ENCODE measurements at places on chromosomes 12 and 14.

DNA sequence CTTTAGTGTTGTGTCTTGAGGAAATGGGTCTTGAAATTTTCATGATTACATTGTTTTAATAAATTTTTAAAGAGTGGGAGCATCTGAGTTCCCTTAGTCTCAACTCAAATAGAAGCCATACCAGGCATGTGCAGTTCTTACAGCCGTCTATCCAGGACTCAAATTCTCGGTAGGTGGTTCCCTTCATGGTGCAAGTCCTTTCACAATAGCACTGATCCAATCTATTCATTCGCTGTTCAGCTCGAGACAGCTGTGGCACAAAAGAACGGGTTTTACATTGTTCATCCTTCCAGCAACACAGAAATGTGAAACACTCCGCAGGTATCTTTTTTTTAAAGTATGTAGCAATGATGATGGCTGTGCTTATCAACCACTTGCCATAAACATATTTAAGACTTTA lies 100.2 kb downstream of the NELL2 start:
- no peak for DNase-seq

DNA sequence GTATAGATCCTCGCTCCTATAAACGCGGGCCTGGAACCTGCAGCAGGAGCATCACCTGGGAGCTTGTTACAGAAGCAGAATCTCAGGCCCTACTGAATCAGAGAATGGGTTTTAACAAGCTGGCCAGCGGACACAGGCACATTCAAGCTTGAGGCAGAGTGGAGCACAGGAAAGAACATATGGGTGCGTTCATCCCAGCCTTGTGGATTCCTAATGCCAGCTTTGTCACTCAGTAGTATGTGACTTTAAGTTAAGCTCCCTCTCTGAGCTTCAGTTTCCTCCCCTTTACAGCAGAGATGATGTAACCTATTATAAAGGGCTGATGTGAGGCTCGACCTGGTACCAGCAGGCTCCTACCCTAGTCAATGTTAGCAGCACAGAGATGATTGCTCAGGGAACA lies 204.9 kb downstream of the ZFP36L1 start:
- DNase-seq, result no peak

GRCh38 chr14:95993768-95994592 lies 45.2 kb upstream of the C14orf132 start:
- DNase-seq, result no peak

GRCh38 chr12:70576341-70577282 lies 60.6 kb downstream of the PTPRB start:
- DNase-seq, result peak; percentile 15

- DNase-seq, result no peak
Measured at GRCh38 chr12:49622501-49623141, 740 bp upstream of the PRPF40B start.

- DNase-seq, result no peak
Measured at GRCh38 chr14:95255013-95255412, 64.7 kb downstream of the CLMN start.

DNA sequence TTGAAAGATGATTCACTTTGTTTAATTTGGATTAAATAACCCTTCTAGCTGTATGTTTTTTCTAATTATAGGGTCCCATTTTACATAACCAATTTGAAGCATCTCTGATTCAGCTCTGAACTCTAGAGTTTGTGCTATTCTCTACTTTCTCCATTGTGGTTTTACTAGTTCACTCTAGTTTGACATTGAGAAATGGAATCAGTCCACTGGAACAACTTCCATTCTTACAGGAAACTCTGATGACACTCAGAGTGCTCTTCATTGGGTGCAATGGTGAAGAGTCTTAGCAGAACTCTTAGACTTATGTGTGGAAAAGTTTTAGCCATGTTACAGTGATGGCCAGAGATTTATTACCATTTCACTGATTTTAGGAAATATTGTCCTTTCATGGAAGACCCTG lies 140.7 kb downstream of the DYRK2 start:
- DNase-seq, result no peak

GRCh38 chr12:108418164-108418890 lies 79.2 kb upstream of the CMKLR1 start:
- no peak for DNase-seq

DNA sequence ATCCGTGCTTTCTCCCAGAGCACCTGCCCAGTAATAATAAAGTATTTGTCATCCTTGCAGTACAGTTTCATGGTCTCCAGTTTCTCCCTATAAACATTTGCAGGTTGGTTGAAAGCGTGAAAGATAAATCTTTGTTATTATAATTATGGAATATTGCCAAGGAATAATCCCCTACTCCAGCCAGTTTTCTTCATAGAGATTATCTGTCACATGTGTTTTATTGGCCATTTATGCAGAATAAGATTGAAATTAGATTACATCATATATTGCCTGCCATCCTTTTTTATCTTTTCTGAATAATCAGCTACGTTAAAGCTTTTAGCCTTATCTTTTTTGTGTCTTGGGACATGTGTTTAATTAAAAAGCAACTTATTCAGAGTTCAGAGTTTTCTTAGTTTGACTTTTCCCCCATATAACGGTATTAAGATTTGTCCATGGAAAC lies 168.0 kb downstream of the KICS2 start:
- DNase-seq, result no peak

GRCh38 chr14:55249423-55249822 lies 21.8 kb upstream of the FBXO34 start:
- DNase-seq, result no peak

DNA sequence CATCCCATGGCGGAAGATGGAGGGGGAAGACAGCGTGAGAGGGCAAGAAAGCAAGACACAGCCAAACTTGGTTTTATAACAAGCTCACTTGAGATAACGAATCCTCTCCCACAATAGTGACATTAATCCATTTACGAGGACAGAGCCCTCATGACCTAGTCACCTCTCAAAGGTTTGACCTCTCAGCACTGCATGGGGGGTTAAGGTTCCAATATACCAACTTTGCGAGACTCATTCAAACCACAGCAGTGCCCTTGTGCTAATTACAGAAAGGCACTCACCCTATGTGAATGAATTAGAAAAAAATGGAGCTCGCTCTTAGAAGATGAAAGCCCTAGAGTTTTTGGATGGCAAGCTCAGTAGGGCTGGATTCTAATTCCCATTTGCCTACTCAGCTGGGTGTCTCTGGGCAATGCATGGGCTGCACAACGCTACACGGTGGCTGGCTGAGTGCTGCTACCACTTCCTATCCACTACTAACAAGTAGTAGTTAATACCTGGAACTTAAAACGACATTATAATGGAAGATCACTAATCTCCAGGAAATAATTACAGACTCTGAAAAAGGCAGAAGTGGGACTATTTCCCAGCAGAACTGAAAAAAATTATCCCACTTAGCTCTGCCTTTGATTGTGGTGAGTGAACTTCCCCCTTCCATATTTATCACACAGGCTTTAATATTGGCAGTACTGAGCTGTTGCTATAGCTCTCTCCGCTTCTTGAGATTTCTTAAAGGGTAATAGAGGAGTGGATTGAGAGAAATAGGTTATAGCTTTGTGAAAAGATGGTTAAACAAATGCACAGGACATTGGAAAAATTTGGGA lies 27.5 kb downstream of the TESPA1 start:
- no peak for DNase-seq

DNA sequence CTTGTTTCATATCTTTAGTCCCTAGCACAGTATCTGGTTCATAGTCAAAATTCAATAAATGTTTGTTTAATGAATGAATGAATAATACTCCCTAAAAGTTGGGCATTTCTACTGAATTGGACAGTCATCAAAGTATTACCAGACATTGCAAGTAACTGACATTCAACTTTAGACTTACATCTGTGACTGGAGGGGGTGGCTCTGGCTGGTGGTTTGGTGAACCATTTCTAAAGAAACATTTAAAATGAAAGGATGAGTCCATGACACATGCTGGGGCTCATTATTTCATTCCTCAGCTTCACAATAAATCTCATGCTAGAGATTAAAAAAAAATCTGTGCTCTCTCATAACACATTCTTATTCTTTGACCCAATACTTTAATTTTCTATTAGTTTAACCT lies 20.6 kb upstream of the CSRNP2 start:
- DNase-seq, result no peak

DNA sequence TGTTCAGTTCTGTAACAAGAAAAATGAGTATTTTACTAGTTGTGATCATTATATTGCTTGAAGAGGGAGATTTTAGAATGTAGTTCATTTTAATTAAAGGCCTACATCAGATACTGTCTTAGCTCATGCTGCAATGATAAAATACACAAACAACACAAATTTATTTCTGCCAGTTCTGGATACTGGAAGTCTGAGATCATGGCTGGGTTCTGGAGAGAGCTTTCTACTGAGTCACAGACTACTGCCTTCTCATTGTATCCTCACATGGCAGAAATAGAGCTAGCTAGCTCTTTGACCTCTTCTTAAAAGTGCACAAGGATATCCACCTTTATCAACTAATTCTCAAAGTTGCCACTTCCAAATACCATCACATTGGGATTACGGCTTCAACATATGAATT lies 53.8 kb downstream of the MIS18BP1 start:
- no peak for DNase-seq

GRCh38 chr14:83164016-83164415 lies 1630.4 kb upstream of the SEL1L start:
- no peak for DNase-seq

- DNase-seq, result no peak
Measured at GRCh38 chr14:32679927-32680612, 258.6 kb upstream of the NPAS3 start.

GRCh38 chr12:111398530-111398929 lies 7.2 kb upstream of the SH2B3 start:
- no peak for DNase-seq

All from substantia nigra (tissue), 51 donors.